ENCODE measurements at places on chromosomes 4 and X.

DNA sequence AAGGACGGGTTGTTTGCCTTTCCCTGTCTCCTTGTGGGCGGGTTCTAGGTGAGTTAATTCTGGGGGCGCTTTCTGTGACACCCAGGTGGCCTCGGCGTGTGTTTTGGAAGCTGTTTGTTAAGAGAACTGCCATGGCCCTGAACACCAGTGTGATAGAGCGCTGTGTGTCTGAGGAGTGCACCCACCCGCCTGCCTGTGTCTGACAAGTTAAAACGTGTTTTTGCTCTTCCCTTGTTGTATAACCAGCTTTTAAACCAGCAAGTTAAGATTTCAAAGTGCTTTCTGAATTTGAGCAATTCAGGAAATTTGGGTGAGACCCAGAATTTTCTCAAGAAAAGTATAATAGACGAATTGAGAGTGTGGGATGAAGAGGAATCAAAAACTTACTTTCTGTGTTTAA lies 55.2 kb upstream of the HGFAC start:
- no peak for DNase-seq

- DNase-seq: no peak
These were observed 62.8 kb downstream of the BEX3 start for GRCh38 chrX:103439161-103439560.

DNA sequence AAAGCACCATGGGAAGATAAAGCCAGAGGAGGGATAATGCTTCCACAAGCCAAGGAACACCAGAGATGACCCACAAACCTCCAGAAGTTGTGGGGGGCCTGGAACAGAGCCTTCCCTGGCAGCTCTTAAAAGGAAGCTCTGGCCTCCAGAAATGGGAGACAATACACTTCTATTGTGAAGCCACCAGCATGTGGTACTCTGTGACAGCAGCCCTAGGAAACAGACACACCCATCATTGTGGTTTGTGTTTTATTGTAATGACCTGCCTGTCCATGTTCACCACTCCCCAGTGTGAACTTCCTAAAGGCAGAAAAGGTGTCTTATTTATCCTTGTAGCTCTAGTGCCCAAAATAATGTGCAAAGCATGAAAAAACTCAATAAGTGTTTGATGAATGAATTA lies 264.1 kb upstream of the GATB start:
- DNase-seq: no peak

DNA sequence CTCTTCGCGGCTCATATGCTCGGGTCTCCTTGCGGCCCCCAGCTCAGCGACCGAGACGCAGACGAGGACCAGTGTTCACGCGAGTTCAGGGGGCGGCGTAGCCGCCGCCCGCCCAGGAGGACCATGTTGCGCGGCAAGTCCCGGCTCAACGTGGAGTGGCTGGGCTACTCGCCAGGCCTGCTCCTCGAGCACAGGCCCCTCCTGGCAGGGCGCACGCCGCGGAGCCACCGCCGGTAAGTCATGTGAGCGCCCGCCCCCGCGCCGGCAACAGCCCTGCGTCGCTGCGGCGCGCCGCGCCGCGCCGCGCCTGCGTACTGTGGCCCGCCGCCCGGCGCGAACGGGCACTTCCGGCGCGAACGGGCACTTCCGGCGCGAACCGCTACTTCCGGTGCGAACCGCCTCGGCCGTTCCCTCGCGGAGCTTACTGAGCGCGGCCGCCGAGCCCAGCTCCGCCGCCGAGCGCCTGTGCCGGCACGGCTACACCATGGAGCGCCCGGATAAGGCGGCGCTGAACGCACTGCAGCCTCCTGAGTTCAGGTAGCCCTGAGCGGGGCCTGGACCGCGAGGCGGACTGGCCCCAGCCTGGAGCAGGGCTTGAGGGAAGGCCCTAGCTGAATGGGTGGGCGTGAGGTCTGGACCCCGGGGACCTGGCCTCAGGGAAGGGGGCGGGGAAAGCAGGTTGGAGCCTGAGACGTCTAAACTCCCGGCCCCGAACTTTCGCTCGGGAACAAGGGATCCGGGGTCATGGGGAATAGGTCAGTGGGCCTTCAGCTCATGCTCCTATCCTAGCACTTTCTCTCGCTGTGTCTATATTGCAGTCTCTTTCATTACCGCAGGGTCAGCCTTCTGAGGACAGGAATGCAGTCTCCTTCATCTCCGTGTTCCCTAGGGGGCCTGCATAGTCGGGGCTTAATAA lies at the start of gene VMA21:
Gene VMA21 (plus strand): TSS at position 382 of the 916 bp plus-strand sequence. CDS start 103 bp downstream, at position 485.
- peak; percentile 42 for DNase-seq

DNA sequence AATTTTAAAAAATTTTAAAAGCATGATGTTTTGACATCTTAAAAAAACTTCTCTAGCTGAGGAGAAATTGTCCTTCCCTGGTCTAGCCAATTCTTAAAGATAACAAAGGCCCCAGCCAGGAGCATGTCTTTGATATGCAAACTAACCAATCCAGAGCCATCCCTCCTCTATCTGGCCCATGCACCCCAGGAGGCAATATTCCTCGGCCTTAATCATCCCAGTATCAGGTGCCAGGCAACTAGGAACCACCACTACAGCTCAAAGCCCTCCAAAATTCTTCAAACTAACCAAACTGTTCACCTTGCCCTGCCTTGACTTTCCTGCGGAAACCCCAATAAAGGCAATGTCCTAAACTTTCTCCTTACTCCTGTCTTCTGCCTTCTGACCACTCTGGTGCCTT lies 97.8 kb upstream of the USP9X start:
- no peak for DNase-seq

DNA sequence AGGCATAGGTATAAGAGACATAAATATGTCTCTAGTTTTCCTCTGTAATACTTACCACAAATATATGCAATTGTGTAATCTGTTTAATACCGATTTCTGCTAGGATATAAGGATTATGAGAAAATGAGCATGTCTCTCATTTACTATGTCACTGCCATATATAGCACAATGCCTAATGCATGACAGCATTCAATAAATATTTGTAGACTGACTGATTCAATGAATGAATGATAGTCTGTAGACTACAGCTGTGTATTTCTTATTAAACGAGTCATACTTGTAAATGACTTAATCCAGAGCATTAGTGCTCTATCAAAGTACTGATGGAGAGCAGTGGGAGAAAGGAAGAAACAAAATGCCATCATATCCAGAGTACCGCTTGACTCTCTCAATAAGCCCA lies 175.6 kb downstream of the PPP3CA start:
- DNase-seq: no peak

GRCh38 chr4:171340258-171340657 lies 472.9 kb upstream of the GALNTL6 start:
- DNase-seq: no peak

DNA sequence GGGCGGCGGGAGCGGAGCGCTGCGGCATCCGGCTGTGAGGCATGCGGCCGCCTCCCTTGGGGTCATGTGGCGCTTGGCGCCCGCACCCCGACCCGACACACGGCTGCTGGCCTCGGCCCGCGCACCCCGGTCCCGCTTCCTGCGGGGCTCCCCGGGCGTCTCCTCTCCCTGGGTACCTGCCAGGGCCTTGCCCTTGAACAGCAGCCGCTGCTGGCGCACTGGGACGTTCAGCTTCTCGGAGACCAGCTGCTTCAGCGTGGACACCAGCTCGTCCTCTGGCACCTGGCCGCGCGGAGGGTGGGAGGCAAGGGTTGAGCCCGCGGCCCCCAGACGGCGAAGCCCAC lies 391 bp downstream of the UBL4A start:
- DNase-seq: no peak

- no peak for DNase-seq
These were observed 171.1 kb downstream of the PDGFRA start for GRCh38 chr4:54400188-54400587.

DNA sequence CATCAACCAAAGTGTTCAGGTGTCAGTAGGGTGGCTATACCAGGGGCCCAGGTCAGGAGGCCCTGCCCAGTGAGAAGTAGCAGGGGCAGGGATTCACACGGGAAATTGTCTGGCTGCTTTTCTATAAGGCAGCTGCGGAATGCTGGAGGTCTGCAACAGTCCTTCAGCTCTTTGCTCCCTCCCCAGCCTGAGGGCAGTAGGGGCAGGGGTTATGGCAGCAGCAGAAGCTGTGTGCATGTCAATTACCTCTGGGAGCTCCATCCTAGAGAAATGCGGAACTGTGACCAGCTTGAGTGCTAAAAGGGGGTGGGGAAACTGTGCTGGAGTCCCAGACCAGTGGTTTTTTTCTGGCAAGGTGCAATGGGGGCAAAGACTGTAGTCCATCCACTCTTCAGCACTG lies 810.4 kb downstream of the PCDH7 start:
- no peak for DNase-seq

- peak; percentile 53 for DNase-seq
These were observed 21.8 kb downstream of the HAUS3 start for GRCh38 chr4:2220016-2220630.

DNA sequence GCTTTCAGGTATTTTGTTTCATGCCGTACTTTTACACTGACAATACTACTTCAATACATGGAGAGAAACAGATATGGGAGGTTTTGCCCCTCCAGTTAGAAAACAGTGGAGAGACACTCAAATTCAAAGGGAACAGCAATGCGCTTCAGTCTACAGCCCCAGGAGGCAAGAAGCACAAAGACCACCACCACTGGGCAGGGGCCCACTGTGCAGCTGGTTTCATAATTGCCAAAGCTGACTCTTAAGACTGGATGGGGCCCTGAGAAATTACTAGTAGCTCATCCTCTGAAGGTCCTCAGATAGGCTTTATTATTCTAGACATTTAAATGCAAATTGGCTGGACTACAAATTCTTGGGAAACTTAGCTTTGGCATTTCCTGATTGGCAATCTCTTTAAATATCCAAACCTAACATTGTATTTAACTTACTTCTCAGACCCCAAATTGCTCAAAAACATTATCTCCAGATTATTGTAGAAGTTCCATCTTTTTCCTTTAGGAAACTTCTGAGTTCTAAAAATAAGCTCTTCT lies 85.9 kb upstream of the GPR34 start:
- no peak for DNase-seq

- DNase-seq: no peak
These were observed 135.2 kb upstream of the RASGEF1B start for GRCh38 chr4:81606801-81607501.

DNA sequence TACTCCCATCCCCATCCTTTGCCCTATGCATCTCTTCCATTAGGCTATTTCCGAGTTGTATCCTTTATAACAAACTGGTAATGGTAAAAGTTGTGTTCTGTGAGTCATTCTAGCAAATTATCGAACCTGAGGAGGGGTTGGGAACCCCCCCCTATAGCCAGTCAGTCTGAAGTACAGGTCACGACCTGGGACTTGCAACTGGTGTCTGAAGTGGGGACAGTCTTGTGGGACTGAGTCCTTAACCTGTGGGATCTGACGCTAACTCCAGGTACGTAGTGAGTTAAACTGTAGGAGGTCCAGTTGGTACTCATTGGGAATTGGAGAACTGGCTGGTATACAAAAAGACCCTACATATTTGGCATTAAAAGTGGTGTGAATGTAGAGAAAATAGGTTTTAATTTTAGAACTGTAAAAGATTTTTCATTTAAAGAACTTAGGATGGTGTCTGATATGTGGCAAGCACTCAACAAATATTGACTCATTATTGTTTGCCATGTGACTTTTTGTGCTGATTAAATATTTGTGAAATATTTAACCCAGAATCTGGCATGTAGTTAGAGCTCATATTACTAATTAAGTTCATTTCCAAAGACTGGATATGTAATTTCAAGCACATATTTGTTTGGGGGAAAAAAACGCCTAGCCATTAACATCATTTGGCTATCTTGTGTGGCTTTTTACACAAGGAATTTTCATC lies 50.7 kb downstream of the CHST7 start:
- no peak for DNase-seq

DNA sequence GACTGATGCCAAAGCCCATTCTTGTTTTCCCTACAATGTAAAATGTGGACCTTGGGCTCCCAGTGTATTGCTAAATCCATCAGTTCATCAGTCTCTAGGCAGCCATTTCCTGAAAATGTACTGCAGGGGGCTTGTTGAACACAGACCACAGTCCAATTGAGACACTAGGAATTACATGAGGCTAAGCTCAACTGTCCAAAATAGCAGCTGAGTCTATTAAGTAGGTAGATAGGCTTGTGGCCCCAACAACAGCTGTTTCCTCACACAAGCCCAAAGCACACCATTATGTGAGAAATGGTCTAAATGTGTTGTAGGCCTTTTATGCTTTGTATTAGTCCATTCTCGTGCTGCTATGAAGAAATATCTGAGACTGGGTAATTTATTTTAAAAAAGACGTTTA lies 60.0 kb upstream of the PAK3 start:
- DNase-seq: no peak

DNA sequence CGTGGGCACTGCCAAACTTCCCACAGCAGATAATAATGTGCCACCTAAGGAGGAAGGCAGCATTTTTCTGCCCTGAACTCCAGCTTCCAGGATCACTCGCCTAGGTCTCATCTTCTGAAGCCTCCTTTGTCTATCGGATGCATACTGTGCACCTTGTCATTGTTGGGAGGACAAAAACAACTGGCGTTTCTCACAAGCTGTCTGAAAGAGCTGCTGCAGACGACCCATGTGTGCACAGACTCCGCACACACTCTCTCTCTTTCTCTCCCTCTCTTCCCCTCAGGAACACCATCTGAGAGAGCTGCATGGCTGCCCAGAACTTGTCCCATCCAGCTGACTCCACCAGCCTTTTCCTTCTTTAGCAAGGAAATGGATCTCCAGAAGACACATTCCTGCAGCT lies 83.0 kb downstream of the MAML3 start:
- DNase-seq: no peak

DNA sequence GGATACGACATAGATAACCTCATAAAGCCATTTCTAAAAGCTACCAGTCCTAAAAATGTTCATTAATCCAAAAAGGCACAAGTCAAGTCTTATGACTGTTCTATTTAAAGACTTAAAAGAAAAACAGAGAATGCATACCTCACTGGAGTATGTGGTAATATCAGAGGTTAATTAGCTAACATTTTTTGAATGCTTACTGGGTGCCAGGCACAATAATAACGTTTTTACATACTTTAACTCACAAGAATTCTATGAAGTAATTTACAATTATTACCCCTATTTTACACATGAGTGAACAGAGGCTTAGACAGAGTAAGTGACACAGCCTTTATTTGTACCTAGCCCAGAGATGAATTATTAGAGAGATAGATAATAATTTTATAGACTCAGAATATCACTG lies 207.5 kb downstream of the PDGFC start:
- peak; percentile 63 for DNase-seq

GRCh38 chr4:94219402-94219801 lies 11.7 kb downstream of the SMARCAD1 start:
- DNase-seq: no peak

- DNase-seq: no peak
These were observed 50.9 kb downstream of the CORIN start for GRCh38 chr4:47786958-47787370.

DNA sequence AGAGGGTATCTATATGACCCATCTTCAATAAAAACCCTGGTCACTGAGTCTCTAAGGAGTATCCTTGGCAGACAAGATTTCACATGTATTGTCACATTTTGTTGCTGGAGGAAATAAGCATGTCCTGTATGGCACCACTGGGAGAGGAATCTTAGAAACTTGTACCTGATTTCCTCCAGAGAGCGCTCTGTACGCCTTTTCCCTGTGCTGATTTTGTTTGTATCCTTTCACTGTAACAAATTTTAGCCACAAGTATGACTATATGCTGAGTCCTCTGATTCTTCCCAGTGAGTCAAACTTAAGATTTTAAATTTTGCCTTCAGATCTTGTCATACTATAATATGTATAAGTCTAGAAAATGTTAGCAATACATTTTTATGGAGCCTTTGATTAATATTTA lies 102.8 kb downstream of the ITIH6 start:
- DNase-seq: no peak

GRCh38 chr4:169269916-169270809 lies 593 bp downstream of the SH3RF1 start:
- DNase-seq: no peak

Measured in astrocyte of the cerebellum (primary cell).